ENCODE measurements at places on chromosomes 6 and 20.

- no peak for DNase-seq
Observed at GRCh38 chr6:43895656-43896328, 125.8 kb downstream of the VEGFA start.

DNA sequence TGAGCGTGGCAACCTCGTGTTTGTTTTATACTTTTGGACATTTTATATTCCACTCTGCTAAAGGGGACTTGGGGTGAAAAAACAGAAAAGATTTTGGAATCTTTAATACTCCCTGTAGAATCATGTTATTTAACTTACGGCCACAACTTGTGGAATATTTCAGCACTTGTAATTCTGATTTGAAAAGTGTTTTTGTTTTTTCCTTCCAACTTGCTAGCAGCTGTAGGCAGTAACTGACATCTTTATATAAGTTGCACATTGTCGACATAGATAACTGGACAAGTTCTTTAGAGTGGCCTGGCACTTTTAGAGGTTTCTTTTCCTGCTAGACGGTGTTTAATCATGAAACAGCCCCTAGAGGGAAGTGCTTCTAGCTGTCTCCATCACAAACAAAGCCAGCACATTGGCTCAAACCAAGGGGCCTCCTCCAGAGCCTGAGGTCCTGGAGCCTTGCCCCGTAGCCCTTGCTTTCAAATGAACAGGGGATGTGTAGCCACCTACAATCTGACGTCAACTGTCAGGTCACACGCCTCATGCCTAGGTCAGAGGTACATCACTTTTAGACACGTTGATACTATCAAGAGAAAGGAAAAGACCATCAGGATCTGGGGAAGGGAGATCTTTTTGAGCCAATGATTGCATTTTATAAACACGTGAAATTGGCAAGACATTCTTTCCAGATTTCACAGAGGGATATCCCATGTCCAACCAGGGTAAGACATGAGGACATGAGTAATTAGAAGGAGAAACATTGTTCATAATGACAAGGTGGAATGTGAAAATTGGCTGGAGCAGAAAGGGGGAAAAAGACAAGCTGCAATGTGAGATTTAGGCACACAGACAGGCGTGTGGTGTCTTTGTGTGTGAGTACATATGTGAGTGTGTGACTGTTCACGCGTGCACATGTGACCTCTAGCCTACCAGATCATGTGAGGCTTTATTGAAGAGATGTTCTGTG lies 92.1 kb downstream of the TXNDC5 start:
- DNase-seq = no peak

- DNase-seq = no peak
Observed at GRCh38 chr6:14417377-14417776, 299.8 kb downstream of the CD83 start.

GRCh38 chr20:39009348-39009747 lies 47.2 kb downstream of the DHX35 start:
- DNase-seq = no peak

DNA sequence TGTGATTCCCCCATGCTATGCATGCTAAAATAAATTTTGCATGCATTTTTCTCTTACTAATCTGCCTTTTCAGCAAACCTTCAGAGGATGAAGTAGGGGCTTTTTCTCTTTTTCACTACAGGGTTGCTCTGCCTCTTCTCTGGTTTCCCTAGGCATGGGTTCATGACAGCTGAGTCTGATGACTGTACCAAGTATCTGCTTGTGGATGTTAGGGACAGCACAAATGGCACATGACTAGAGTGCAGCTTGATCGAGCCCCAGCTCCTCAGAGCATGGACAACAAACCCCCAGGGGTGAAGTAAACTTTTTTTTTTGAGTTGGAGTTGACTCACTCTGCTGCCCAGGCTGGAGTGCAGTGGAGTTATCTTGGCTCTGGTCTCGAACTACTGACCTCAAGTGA lies 57.1 kb upstream of the GCM1 start:
- DNase-seq = no peak

DNA sequence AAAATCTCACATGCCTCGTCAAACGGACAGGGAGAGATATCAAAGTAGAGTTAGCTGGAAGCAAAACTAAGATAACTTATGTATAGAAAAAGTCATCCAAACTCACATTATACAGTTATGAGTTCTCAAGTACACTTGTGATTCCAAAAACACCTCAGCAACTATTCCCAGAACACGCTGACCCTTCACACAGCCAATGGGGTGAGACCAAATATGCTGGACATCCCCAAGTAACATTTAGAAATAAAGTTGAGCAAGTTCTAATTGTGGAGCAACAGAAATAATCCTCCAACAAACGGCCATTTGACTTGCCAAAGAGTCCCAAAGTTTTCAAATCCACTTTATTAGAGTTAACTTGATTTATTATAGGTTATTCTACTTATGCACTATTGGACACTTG lies 52.4 kb downstream of the LY86 start:
- no peak for DNase-seq

GRCh38 chr6:99434702-99435530 lies 9.8 kb upstream of the PNISR start:
- peak; percentile 62 for DNase-seq

DNA sequence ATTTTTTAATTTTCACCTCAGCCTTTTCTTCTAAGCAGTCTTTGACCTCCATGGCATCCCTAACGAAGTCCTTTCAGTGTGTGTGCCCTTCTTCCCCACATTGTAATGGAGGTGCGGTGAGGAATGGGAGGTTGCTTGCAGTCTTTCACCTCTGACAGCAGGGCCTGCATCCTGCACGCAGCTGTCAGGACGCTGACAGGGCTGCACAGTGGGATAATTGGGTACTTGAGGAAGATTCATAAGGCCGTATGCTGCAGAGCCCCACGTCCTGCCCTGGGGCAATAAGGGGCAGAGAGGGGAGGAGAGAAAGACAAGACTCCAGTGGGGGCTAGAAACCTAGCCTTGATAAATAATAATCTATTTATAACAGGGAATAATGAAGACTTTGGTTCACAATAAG lies 184.7 kb downstream of the SAMD5 start:
- no peak for DNase-seq

- peak; percentile 72 for DNase-seq
Observed at GRCh38 chr20:51966296-51966971, 164.1 kb upstream of the SALL4 start.

DNA sequence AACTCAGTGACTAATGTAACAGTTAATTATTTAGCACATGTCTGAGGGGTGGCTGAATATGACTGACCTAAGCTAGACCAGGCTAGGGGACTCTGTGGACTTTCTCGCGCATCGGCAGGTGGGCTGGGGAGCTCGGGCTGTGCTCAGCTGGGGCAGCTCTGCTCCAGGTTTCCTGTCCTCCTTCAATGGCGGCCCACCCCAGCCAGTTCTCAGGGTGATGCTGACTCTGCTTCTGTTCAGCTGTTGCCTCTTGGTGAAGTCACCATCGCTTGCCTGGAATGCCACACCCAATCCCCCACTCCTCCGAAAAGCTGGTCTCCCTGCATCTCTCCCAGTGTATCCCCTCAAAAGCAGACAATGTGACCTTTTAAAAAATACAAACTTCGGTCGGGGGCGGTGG lies 20.0 kb downstream of the PPP1R3G start:
- DNase-seq = no peak

DNA sequence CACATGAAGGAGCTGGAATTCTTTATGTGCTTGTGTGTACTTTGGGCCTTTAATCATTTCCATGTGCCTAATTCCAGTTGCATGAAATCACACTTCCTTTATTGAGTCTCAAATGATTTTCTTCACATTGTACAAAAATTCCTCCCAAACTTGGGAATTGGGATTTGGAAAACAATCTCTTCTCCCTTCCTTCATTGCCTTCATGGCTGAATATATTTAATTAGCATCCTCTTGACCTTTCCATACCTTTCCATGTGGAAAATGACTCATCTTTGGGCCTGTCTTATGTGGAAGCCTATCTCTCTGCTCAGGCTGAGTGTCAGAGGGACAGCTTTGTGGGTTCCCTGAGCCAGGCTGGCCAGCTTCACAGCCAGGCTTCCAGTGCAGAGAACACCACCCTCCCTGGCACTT lies 33.0 kb upstream of the CDH4 start:
- no peak for DNase-seq

GRCh38 chr20:38905375-38905774 lies 20.8 kb upstream of the FAM83D start:
- DNase-seq = no peak

Measured in hematopoietic multipotent progenitor cell treated with erythropoietin and hydrocortisone succinate and interleukin-3 and kit ligand, for 8 days (in vitro differentiated cells).